ENCODE measurements at places on chromosomes 5 and 9.
A peak's percentile ranks its signal among the peaks of the same experiment; 100 is the strongest.

GRCh38 chr9:91047993-91048607, 246.5 kb downstream of the SYK start:
- no peak for DNase-seq

GRCh38 chr9:78930281-78930680, 633.4 kb downstream of the PSAT1 start:
- DNase-seq, result no peak

DNA sequence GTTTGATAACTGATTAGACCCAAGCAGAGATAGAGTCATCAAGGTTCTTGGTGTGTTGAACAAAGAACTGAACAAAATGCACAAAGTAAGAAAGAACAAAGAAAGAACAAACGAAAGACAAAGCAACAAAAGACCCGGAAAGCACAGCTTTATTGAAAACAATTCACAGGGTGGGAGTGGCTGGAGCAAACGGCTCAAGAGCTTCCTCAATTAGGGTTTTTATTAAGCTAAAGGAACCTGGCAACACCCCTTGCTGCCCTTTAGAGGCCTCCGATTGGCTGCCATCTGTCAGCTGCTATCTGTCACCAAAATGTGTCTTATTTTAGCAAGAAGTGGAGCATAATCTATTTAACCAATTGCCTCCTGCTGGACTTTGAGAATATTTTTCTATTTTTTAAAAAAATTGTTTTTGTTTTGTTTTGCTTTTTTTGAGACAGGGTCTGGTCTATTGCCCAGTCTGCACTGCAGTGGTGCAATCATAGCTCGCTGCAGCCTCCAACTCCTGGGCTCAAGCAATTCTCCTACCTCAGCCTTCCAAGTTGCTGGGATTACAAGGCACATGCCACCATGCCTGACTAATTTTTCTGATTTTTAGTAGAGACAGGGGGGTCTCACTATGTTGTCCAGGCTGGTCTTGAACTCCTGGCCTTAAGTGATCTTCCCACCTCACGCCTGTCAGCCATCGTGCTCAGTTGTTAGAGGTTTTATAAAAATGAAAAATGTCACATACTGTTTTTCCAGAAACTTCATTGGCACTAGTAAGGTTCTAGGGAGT, 7.7 kb upstream of the ABO start:
- DNase-seq, result peak; percentile 28

GRCh38 chr5:175516933-175517823, 38.8 kb downstream of the SFXN1 start:
- no peak for DNase-seq

GRCh38 chr5:56412601-56413379, 179.7 kb upstream of the ANKRD55 start:
- DNase-seq, result peak; percentile 89
